ENCODE measurements at places on chromosomes 7 and 10.

DNA sequence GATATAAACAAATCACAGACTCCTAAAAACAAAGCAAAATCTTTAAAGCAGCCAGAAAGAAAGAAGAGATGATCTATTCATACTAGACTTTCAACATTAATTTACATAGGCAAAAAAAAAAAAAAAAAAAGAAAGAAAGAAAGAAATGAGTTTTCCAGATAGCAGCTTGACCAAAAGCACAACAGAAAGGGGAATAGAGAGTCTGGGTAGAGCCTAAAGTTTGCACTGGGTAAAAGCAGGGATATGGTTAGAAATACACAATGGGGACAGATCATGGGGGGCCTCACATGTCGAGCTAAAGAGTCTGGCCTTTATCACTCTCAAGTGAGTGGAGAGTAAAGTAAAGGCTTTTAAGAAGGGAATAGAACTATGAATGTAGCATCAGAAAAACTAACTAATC is 169.8 kb downstream of the SGMS1 start:
- DNase-seq, result no peak

GRCh38 chr10:132614431-132615340 is 77.1 kb downstream of the INPP5A start:
- DNase-seq, result no peak

DNA sequence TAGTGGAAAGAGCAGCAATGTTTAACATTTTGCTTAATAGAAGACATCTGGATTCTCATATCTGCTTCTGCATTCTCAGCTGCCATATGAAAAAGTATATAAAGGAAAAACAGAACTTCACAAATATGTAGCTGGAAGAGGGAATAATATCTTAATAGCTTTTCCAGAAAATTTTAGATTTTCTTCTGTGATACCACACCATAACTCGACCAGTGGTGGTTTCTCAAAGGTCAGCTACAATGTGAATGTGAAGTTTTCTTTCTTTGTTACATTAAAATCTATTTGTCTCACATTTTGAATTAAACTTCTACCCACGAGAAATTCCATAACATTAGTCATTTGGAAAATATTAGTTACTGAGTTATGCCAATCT is 339.8 kb downstream of the PARD3 start:
- DNase-seq, result no peak

GRCh38 chr10:119461923-119462322 is 80.6 kb downstream of the RGS10 start:
- DNase-seq, result no peak

DNA sequence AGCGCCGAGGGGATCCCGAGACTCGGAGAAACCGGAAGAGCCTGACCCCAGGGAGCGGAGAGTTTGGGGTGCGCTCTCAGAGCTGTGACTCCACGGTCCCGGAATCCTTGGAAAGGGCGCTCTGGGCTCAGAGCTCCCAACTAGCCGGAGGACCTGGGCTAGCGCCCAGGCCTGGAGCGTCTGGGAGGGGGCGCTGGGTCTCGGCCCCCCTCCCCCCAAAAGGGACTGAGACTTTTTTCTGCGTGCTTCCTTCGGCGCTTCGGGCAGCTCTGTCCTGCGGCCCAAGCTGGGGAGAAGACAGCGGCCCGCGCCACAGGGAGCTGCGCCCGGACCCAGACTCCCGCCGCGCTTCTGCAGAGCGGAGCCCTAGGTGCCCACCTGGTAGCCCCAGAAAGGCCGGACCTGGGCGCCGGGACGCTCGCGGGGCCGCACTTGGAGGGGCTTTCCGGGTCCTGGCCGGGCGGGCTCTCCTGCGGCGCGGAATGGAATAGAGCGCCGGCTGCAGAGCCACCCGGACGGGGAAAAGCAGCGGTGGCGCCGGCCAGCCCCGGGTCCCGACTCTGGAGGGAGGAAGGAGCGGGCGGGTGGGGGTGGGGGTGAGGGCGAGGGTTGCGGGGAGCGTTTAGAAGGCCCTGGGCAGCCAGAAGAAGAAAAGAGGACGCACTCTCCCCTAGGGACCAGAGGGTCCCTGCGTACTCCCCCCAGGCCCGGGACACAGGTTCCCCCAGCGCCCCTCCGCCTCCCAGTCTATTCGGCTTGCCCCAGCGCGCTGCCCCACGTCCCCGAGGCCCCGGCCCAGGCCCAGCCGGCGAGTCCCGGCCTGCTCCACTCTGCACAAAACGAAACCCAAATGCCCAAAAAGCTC is 4.7 kb downstream of the ZNF503 start:
- DNase-seq, result no peak

GRCh38 chr7:12211711-12212485 is 804 bp downstream of the TMEM106B start:
- no peak for DNase-seq

DNA sequence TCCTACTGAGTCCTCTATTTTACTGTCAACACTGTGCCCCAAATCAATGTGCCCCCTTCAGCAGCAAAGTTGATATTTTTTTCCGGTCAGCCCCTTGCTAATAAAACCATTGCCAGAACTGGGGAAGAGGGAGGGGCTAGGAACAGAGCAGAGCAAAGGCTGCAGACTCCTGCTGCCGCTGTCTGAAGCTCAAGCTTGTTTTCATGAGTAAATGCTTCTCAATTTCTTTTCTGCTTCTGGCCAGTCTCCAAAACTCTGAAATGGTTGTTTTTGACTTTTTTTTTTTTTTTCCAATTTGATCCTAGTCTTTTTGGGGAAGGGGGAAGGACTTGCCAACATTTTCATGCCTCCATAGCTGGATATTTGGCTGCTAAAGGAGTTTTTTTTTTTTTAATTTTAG is 26.7 kb upstream of the PROSER2 start:
- no peak for DNase-seq

DNA sequence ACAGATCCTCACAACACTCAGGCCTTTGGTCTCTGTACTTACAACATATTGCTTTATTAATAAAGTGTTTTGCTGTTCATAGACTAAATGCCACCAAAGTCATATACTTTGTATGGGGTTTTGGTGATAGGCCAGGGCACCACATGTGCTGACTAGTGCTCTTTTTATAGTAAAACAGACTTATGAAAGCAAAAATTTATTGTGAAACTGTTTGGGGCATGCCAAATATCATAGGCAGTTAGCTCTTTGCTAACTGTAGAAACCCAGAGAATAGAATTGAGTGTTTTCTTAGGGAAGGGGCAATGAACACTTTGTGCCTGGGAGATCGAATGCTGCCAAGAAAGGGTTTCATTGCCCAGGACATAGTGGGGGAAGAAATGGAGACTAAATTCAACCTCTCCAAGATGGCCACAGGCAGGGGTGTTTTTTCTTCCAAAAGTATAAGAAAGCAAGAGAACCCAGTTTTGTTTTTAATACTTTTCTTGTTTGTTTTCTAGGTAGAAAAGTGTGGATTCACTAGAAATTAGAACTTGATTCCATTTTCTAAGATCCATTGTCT is 142.7 kb downstream of the TRIL start:
- no peak for DNase-seq

DNA sequence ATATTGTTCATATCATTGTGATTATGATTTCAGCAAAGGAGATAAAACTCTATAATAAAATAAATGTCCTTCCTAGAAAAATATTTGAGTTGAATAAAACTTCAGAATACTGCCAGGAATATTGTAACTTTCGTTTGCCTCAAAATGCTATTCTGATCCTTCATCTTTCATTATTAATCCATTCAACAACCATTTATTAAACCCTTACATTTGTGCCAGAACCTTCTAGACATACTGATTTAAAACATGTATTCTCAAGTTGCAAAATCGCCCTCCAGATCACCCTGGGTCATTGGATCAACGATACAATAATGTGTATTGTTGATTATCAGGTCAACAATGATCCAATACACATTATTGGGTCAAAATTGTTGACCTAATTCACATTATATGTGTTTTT is 759.8 kb downstream of the CNTNAP2 start:
- DNase-seq, result no peak
